Epithelial cell of alveolus of lung (primary cell): ENCODE measurements at places on chromosomes 12 and 14. TPM values are rescaled to one million over a fixed set of nuclear protein-coding genes. Genes with fewer than 3 reads are reported as not detected.

The KCNH5 gene
- total RNA-seq, result 0.13 and 0.24 TPM in 2 replicates

The GAS2L3 gene
- total RNA-seq, result 13.6 and 13.7 TPM in 2 replicates

The BCL7A gene
- total RNA-seq, result 3.4 and 7.2 TPM in 2 replicates

The NANOG gene
- total RNA-seq, result not detected in 2 replicates

The KRT3 gene
- total RNA-seq, result not detected in 2 replicates

The INHBE gene
- 0.24 and 12.4 TPM in 2 replicates for total RNA-seq

The C12orf54 gene
- 2.2 TPM in 1 of 2 replicates, not detected in the other for total RNA-seq

The PRB2 gene
- total RNA-seq, result not detected in 2 replicates
